Neural crest cell (in vitro differentiated cells): ENCODE measurements at places on chromosomes 6 and 20. TPM values are rescaled to one million over a fixed set of nuclear protein-coding genes. Genes with fewer than 3 reads are reported as not detected.

The C20orf144 gene
- total RNA-seq = 0.44 and 0.82 TPM in 2 replicates

The TMEM244 gene
- total RNA-seq = not detected in 2 replicates

The PRR18 gene
- 0.16 and 0.35 TPM in 2 replicates for total RNA-seq

- no peaks in the 10 kb centered on the region for H3K36me3 ChIP-seq
- DNase-seq = no peak
- no peak overlapping the region for H3K27ac ChIP-seq
- peak overlapping the region; percentile 41 for H3K4me3 ChIP-seq
Measured at GRCh38 chr6:159966981-159967380, 1.9 kb upstream of the IGF2R start.

- no peak for DNase-seq
- no peaks in the 10 kb centered on the region for H3K27me3 ChIP-seq
- H3K4me1 ChIP-seq = peaks cover 10% of the 10 kb centered on the region
- H3K27ac ChIP-seq = no peak overlapping the region
Measured at GRCh38 chr6:150363733-150364132, 5.1 kb upstream of the IYD start.
